ENCODE measurements at places on chromosomes 5 and 9. TPM values are rescaled to one million over a fixed set of nuclear protein-coding genes. Genes with fewer than 3 reads are reported as not detected.

Gene SEMA6A
- 2.0 TPM for total RNA-seq

Gene AHRR
- 17.8 TPM for total RNA-seq

Gene NIPAL4
- not detected for total RNA-seq

Gene ORM2
- not detected for total RNA-seq

Gene ADGRV1
- total RNA-seq = not detected

Gene EPB41L4B
- 0.39 TPM for total RNA-seq

All from mammary microvascular endothelial cell (primary cell).